ENCODE measurements at places on chromosomes 11 and 22. TPM values are rescaled to one million over a fixed set of nuclear protein-coding genes. Genes with fewer than 3 reads are reported as not detected.

The OR4B1 gene
- total RNA-seq = not detected

The CCT8L2 gene
- total RNA-seq = not detected

The BATF2 gene
- 0.25 TPM for total RNA-seq

The ACR gene
- not detected for total RNA-seq

The CTSF gene
- 35.0 TPM for total RNA-seq

The EEF1G gene
- total RNA-seq = 1,443 TPM

The OR4D5 gene
- total RNA-seq = not detected

The ZNF195 gene
- total RNA-seq = 18.1 TPM

The CD248 gene
- total RNA-seq = 193 TPM

The APOL5 gene
- not detected for total RNA-seq

The ACRV1 gene
- total RNA-seq = not detected

The SLC22A9 gene
- not detected for total RNA-seq

The OR8G5 gene
- not detected for total RNA-seq

The ISX gene
- not detected for total RNA-seq

The FAM83F gene
- not detected for total RNA-seq

The C1QTNF5 gene
- total RNA-seq = 90.8 TPM

The P4HA3 gene
- 4.4 TPM for total RNA-seq

The PATZ1 gene
- total RNA-seq = 16.1 TPM

The ATXN10 gene
- 130 TPM for total RNA-seq

The MIOX gene
- not detected for total RNA-seq

The KRTAP5-11 gene
- not detected for total RNA-seq

The RTN4R gene
- total RNA-seq = not detected

The CLCF1 gene
- 1.5 TPM for total RNA-seq

The FXYD2 gene
- total RNA-seq = not detected

The SMIM35 gene
- total RNA-seq = not detected

The HMOX1 gene
- 59.2 TPM for total RNA-seq

The RFPL1 gene
- total RNA-seq = not detected

The CARD16 gene
- 11.5 TPM for total RNA-seq

The LINC01488 gene
- total RNA-seq = not detected

The GAL3ST1 gene
- not detected for total RNA-seq

The LARGE2 gene
- not detected for total RNA-seq

The FIBIN gene
- 22.6 TPM for total RNA-seq

The ANKK1 gene
- not detected for total RNA-seq

The MYO18B gene
- total RNA-seq = 0.08 TPM
